Hair follicular keratinocyte (primary cell): ENCODE measurements at places on chromosomes 16 and 17. TPM values are rescaled to one million over a fixed set of nuclear protein-coding genes. Genes with fewer than 3 reads are reported as not detected.

The RNF167 gene
- total RNA-seq = 50.5 and 60.4 TPM in 2 replicates

The KRTAP3-2 gene
- not detected in 2 replicates for total RNA-seq

The MPV17L gene
- 0.16 and 1.5 TPM in 2 replicates for total RNA-seq

The NEUROD2 gene
- not detected in 2 replicates for total RNA-seq

The HBQ1 gene
- total RNA-seq = 0.78 and 2.2 TPM in 2 replicates

The CACNA1H gene
- total RNA-seq = under 0.01 TPM in 1 of 2 replicates, not detected in the other

The SARM1 gene
- 0.86 and 1.3 TPM in 2 replicates for total RNA-seq

The CDR2L gene
- 11.9 and 20.4 TPM in 2 replicates for total RNA-seq

The C16orf87 gene
- total RNA-seq = 5.5 and 7.4 TPM in 2 replicates

The PRR35 gene
- total RNA-seq = not detected in 2 replicates

The ARHGDIG gene
- not detected in 2 replicates for total RNA-seq
